ENCODE measurements at places on chromosomes 16 and 17.

GRCh38 chr16:27245276-27246172, 23.0 kb downstream of the NSMCE1 start:
- DNase-seq, result no peak

- no peak for DNase-seq
These were observed 90.5 kb upstream of the ZNF469 start for GRCh38 chr16:88292007-88292970.

DNA sequence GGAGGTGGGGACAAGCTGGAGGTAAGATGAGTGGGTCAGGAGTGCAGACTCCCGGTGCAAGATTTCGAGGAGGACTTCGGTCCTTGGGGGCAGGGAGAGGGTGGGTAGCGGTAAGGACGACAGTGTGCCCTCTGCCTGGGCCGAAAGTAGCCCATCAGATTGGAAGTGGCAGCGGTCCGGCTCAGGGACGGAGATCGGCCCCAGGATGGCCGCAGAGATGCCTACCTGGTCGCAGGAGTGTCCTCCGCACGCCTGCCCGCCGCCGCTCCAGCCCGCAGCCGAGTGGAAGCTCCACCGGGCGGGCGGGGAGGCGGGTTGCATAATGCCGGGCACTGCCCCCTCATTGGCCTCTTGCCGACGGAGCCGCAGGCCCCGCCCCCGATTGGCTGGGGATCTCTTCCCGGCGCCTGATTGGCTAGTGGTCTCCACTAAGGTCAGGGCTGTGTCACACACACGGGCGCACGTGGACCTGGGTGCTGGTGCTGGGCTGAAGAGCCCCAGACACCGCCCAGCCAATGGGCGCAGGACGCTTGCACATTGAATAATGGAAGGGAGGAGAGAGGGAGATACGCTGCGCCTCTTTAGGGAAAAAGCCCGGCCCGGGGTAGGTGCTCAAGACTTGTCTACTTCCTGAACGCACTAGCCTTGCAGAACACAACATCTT, at the start of gene PER1:
TSS of gene PER1 (minus strand) at position 293 of the 664 bp plus-strand sequence. CDS start 1,698 bp downstream, outside the sequence.
- peak; percentile 62 for DNase-seq

DNA sequence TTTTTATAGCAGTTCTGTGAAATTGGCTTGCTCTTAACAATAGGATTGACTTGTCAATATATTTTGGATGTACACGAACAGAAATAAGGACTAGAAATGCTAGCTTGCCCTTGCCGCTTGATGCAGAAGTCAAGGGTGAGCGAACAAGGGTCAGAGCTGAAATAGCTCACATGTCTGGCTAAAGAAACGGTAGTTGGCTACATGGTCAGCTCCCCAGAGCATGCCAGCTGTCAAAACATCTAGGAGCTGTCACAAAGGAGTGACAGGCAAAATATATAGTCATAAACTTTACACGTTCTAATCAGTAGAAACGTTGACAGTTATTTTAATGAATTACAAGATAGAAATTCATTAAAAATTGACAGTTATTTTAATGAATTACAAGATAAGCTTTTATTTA, 2.9 kb upstream of the MEIOB start:
- DNase-seq, result no peak

DNA sequence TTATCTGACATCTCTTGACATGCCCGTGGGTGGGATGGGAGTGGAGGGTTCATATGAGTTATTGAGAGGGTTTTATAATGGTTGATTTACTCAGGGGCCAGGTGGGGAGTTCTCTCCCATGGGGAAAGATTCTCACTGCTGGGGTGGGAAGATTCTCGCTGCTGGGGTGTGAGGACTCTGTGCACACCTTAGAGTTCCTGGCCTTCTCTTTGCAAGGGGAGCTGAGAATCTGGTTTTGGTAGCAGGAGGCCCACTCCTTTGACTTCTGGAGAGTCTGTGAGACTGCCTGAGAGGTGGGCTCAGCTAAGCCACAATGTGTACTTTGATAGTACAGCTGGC, 31.5 kb downstream of the TBX4 start:
- no peak for DNase-seq

DNA sequence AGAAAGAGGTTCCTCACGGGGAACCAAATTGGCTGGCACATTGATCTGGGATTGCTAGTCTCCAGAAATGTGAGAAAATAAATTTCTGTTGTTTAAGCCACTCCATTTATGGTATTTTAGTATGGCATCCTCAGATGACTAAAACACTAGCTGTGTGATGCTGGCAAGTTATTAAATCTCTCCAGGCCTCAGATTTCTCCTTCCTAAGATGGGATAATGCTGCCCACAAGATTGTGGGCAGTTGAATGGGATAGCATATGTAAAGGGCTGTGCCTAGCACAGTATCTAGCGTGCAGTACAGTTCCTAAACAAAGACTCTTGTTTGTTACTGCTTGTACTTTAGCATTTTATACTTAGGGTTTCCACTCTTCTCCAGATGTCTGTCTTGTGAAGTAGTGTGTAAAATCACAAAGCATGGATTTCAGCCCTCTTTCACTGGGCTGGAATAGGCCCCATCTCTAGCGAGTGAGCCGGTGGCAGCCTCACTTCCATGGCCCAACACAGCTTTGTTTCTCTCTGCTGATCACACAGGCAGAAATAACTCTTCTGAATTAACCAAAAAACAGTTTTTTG, 38.2 kb upstream of the PHAF1 start:
- no peak for DNase-seq

- no peak for DNase-seq
These were observed 48.5 kb downstream of the SNX11 start for GRCh38 chr17:48155889-48156611.

DNA sequence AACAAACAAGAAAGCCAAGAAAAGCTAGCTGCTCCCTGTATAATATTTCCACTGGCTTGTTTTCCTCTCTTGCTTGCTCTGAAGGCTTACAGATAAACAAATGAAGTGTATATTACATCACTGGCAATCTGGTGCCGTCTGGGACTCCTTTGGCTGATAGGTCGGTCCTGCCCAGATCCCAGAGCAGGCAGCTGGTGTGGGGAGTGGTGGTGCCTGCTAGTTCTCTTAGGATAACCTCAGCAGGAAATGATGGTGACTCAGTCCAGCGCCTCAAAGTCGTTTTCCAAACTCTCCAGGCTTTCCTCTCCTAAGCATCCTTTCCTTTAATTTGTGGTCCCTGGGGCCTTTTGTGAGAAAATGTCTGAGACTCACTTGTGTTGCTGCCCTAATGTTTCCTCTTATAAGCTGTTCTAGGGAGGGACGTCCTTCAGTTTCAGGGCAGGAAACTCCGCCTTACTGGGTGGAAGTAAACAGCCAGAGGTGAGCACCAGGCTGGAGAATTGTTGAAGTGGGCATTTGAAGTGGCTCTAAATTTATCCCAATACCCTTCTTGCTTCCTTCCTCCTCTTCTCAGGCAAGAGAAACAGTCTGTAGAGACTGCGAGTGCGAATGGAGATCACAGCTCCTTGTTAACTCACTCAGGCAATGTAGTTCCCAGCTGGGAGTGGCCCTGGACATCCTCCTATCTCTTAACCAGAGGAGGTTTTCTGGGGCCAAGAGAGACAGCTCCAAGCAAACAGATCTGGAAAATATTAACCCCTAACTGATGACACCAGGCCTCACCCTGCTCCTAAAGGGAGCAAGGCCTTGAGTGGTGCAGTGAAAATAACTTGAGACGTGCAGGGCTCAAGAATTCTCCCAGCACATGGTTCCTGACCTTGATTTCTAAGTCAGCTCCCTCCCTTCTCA, 34.9 kb downstream of the CD300LF start:
- DNase-seq, result no peak

DNA sequence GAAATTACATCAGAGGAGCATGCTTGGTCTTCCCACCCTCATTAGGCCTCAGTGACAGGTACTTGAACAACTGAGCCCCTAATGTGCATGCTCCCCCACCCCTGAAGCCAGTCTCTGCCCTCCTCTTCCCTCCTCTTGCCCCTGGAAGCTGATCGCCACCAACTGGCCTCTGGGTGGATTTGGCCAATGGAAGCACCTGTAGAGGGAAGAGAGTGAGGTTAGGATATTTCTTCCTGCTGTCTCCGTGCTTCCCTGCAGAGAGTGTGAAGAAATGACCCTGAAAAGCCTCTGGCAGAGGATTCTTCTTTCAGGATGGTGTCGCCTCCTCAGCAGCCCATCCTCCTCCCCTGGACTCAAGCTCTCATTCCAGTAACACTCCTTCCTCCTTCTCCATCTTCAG, 5.9 kb upstream of the CBLN1 start:
- DNase-seq, result no peak

GRCh38 chr17:41836550-41837196, 641 bp upstream of the NT5C3B start:
- no peak for DNase-seq

DNA sequence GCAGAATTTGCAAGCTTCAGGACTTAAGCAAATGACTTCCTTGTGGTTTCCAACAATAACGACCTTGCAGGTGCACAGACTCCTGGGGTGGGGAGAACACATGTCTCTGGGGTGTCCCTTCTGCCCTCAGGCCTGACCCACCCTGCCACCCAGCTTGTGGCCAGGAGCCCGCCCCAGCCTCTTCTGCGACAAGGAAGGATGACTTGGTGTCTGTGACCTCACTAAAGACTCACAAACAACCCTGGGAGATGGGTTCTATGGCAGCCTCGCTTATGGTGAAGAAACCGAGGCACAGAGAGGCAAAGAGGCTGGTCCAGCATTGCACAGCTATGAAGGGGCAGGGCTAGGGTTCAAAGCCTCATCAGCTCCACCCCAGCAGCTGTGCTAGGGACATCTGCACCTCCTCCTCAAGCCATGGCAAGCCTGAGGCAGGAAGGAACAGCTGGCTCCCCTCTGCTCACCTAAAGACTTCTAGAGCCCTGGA, 2.6 kb downstream of the ATP2A3 start:
- no peak for DNase-seq

- DNase-seq, result no peak
These were observed 15.5 kb upstream of the TMEM94 start for GRCh38 chr17:75440738-75441448.

Data from activated T-helper 1 cell treated with anti-CD3 and anti-CD28 coated beads, Interleukin-2, amount 50 U/mL, for 16 hours (primary cell).